Right renal pelvis (tissue), 4 donors: ENCODE measurements at places on chromosomes 6 and 20.

DNA sequence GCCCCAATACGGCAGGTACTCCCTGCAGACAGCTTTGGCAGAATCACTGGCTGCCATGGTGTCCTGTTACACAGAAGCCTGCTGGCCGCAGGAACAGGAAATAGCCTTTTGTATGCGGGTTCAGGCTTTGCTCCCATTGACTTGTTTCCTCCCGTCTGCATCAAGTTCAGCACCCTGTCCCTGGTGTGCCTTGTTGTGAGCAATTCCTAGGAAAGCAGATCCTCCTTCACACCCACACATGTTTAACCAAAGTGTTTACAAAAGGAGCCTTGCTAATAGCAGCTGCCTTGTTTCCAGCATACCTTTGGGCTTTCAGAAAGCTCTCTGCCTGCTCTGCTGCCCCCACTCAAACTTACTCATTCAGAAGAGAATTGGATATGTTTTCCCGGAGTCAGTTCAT lies 127.2 kb upstream of the SUPT3H start:
- DNase-seq = peak; percentile 31

DNA sequence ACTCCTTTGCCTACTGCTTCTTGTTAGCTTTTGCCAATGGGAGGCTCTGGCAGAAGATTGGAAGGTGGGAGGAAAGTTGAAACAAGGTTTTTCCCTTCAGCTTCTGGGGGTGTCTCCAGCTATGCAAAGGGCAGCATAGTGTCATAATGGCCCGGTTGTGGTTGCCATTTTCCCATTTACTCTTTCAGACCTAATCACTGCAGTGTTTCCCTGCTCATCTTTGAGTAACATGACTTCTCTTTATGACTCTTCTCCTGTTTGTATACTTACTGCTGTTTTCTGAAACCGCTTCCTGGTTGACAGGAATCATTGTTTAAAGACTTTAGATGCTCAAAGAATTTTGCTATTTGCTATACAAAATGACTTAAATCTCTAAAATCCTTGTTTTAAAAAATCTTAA lies 19.9 kb downstream of the NRN1 start:
- no peak for DNase-seq

DNA sequence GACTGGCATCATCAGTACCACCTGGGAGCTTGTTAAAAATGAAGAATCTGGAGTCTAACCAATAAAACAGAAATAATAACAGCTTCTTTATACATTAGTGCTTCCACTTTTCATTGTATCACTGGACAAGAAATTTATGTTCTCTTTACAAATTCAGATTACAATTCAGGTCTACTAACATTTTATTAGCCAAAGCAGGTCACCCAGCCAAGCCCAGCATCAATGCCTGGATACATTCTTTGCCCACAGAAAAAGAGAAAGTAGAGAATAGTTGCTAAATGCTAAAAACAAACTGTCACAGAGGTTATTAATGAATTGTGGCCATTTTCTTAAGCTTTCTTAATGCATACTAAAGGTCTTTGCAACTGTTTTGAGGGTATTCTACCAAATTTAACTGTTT lies 458.3 kb downstream of the BTBD3 start:
- no peak for DNase-seq

- DNase-seq = peak; percentile 82
Measured at GRCh38 chr6:90296341-90297114, at the start of gene BACH2. Gene BACH2, minus strand, starts transcription at chr6:90296843. Its CDS starts 287,999 bp downstream, at chr6:90008844.

GRCh38 chr20:19921284-19921793 lies 95.8 kb upstream of the NAA20 start:
- DNase-seq = no peak
